ENCODE measurements at places on chromosomes 2 and 18.
A peak's percentile ranks its signal among the peaks of the same experiment; 100 is the strongest.

DNA sequence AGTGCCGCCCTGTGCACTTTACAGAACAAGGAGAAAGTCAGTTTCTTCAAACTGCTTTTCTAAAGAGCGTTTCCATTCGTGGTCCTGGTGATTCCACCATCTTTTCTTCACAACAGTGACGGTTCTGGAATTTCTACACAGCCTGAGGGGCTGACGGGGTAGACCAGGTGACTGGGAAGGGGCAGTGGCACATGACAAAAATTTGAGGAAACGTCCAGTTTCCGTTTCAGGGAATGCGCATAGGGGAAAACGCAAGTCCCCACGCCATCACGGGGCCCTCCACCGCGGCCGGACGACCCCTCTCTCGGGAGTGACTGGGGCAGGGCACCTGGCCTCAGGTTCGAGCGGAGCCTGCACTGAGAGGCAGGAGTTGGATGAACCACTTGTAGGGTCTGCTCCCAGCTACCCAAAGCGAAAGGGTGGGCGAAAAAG, 980 bp upstream of the SPTBN1 start:
- DNase-seq = no peak

- no peak for DNase-seq
These were observed 113.3 kb downstream of the POLE4 start for GRCh38 chr2:75071766-75072165.

DNA sequence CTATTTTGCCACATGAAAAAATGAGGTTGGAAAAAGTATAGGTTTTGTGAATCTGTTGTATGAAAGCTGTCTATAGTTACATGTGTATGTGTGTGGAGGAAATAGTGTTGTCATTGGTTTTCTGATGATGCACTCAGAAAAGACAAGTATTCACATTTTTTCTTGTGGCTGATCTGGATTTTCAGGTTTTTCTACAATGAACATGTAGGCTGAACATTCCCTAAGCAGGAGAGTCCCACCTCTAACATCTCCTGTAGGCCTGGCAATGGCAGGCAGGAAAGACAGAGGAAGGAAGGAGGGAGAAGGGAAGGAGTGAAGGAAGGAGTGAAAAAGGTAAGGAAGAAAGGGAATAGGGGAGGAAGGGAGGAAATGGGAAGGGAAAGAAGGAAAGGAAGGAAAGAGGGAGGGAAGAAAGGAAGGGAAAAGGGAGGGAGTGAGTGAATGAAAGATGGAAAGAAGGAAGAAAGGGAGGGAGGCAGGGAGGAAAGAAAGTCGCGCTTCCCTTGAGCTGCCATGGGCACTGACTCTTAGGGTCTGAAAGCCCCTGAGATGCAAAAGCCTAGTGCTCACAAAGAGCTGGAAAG, 495 bp upstream of the IL36RN start:
- DNase-seq = no peak

DNA sequence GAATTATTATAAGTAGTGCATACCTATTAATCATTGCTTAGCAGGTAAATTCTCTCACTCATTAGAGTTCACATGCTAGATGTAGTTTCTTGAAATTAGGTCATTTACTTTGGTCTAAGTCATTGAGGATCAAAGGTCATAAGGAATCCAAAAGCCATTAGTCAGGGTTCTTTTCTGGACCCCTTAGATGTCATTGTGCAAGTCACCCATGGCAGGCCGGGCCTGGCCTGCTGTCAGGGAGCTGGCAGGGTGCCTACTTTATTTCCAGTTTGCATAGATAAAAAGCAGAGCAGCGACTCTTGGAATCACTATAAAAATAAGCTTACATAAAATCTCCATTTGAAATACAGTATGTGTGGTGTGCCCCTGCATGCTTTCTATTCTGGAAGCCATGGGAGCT, 91.3 kb downstream of the MEIS1 start:
- no peak for DNase-seq

GRCh38 chr2:168165397-168165796, 82.0 kb downstream of the STK39 start:
- no peak for DNase-seq

DNA sequence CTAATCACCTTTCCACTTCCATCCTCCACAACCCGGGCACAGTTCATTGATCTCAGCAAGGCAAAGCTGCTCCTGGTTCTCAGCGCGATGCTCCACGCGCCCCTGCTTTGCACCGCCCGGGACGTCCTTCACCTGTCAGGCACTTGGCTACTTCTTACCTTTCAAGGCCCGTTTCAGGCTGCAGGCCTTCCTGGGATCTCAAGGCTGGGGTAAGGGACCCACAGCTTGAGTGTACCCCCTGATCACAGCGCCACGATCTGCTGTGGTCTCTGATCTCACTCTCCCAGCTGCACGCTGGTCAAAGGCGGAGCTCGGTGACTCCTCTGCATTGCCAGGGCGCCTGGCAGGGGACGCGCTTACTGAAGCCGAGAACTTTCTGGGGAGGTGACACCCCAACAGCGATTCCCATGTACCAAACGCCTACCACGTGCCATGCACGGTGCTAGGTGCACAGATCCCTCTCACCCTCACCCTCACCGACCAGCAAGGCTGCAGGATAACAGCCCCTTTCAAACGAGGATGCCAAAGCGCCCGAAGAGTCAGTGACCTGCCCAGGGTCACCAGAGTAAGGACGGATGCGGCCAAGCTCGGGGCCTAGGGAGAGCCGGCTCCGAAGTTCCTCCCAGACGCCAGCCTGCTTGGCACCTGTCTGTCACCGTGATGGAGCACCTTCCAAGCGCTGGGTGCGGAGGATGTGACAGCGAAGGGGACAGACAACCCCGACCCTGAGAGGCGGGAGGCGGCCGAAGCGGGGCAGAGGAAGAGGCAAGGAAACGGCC, 818 bp downstream of the ITGB1BP1 start:
- peak; percentile 67 for DNase-seq
